ENCODE measurements at places on chromosomes 1 and 21.

GRCh38 chr1:219837274-219837993 lies 90.9 kb downstream of the SLC30A10 start:
- peak; percentile 71 for DNase-seq

DNA sequence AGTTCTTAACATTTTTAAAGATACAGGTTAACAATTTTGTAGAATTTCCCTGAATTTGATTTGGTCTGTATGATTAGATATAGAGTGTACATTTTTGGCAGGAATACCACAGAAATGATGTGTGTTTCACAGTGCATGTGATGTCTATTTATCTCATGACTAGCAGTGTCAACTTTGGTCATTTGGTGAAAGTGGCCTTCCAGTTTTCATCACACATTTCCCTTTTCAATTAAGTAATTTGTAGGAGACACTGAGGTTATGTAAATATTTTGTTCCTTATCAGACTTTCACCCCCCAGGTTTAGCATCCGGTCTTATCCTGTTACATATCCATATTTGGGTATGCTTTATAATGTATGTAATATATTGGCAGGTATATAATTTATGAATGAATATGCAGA lies 41.8 kb downstream of the MAP3K7CL start:
- DNase-seq: no peak

DNA sequence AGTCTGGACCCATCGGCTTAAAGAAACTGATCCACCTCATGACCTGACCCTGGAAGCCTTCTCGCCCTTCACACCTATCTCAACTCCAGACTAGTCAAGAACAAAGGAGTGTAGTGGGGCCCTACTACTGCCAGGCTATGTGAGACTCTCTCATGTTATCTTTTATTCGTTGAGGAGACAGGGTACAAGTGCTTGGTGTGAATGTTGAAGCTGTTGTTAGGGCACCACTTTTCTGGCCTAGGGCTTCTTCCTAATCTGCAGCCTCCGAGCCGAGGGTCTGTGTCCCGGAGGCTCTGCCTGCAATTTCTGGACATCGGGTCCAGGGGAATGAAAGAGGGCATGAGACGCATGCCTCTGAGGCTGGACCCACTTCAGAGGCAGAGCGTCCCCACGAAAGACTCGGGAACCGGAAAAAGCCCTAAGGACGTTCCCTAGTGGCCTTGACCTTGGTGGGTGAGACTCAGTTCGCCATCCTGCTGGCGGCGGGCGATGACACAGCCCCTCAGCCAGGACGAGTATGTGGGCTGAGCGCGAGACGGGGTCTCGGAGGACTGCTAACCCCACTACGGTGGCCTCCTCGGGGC lies 671 bp downstream of the DNAJC11 start:
- DNase-seq: peak; percentile 7

DNA sequence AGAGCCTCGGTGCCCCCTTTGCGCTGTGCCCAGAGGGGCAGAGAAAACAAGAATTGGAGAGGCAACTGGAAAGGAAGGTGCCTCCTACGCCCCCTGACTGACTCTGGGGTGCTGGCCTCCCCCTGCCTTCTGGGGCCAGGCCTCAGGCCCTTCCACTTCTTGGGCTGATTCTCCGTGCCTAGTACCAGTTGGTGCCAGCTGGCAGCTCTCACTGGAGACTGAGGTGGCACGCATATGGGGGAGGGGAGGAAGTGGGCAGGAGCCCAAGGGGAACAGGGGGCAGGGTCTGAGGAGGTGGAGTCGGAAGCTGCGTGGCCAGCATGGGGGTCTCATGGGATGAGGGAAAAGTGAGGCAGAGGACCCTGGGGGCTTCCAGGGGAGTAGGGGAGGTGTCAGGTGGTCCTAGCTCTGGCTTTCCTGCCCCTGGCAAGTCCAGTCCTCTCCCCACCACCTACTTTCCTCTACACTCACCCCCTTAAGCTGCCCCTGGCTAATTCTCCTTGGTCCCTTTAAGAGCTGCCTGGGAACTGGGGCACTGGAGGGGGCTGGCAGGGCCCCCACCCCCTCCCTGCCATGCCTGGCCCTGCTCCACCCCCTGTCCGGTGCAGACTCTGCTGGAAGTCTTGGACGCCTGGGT lies 6.5 kb upstream of the SEMA4A start:
- DNase-seq: peak; percentile 59

DNA sequence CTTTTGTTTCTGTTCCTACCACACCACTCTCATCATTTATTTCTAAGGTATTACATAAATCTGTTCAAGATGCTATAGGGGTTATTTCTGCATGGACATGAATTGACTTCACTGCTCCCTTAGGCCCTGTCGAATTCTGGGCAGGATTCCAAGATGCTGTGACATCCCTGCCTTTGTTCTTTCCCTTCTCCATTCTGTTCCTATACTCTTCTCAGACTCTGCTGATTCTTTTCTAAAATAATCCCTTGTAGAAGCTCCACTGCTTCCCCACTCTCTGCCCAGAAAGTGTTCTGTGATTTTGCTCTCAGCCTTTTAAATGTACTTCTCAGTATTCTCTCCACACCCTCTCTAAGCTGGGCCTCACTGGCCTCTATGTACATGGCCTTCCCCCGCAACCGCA lies 99.2 kb downstream of the PHTF1 start:
- DNase-seq: peak; percentile 58

GRCh38 chr1:233424779-233425178 lies 97.3 kb downstream of the MAP3K21 start:
- no peak for DNase-seq

- peak; percentile 96 for DNase-seq
These were observed 7.6 kb upstream of the IFNAR1 start for GRCh38 chr21:33317145-33317544.

GRCh38 chr1:205016584-205016983 lies 26.4 kb upstream of the CNTN2 start:
- no peak for DNase-seq

DNA sequence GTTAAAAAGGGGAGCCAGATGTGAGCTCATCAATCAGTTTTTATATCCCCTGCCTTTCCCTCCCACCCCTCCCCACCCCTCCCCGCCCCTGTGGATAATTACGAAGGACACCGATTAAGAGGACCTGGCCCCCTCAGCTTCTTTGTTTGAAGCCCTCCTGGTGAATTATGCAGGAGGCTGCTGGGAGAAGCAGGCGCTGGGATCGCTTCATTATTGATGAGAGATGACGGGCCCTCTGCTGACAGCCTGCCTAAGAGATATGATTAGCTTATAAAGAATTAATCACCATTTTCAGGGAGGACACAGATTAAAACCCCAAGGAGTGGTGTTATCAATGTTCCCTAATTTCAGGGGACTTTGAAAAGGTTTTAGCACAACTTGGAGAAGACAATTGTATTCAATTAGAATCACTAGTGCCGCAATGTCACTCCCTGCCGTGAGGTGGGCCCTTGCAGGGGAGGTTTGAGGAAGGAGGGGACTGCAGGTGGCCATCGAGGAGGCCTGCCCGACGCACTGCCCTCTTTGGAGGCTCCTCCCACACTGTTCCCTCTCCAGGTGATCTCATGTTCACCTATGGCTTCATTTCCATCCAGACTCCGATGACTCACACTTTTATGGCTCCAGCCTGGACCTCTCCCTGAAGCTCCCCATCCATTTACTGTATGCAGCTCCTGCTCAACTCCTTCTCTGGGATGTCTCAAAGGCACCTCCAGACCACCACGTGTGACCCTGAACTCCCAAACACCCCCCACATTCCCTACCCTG lies 67.0 kb upstream of the KLHDC7A start:
- no peak for DNase-seq

DNA sequence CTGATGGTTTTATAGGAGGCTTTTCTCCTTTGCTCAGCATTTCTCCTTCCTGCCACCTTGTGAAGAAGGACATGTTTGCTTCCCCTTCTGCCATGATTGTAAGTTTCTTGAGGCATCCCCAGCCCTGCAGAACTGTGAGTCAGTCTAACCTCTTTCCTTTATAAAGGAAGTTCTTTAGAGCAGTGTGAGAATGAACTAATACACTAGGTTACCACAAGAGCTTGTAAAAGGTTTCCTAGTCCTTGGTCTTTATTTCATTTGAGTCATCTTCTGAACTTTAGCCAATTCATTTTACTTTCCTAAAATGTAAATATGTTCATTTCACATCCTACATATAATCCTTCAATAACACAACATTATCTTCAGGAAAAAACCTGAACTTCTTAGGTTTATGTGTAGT lies 365.3 kb downstream of the HHIPL2 start:
- no peak for DNase-seq

DNA sequence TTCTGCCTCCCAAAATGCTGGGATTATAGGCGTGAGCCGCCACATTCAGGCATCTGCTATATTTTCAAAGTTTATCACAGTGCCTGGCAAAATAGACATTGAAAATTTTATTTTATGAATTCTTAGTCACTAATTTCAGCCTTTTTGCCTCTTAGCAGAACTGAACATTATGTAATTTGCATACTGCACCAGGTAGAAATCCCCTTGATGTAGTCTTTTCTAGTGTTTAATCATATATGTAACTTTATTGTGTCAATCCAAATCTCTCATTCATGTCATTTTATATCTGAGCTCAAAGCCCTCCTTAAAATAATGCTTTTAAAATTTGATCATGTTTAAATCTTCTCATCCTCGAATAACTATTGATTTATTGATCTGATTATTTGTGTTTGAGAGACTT lies 19.2 kb downstream of the WDTC1 start:
- no peak for DNase-seq

DNA sequence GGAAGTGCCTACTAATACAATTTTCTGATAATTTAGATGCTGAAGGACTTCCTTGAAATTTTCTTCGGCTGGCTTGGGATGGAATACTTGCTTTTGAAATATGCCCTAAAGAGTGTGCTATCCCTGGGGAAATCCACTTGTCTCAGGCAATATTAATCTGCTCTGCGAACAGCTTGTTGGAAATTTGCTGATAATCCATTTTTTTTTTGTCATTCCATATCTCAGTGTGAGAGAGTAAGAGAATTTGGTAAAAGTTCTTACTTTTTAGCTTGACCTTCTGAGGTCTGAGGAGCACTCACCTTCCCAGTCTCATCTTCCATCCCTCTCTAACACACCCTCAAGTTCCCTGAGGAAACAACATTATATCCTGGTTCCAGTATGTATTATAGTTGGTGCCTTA lies 36.8 kb downstream of the DNAJC6 start:
- DNase-seq: no peak

GRCh38 chr1:87464022-87464490 lies 135.4 kb downstream of the LMO4 start:
- DNase-seq: peak; percentile 21

GRCh38 chr1:184630679-184631060 lies 124.0 kb downstream of the EDEM3 start:
- peak; percentile 38 for DNase-seq

DNA sequence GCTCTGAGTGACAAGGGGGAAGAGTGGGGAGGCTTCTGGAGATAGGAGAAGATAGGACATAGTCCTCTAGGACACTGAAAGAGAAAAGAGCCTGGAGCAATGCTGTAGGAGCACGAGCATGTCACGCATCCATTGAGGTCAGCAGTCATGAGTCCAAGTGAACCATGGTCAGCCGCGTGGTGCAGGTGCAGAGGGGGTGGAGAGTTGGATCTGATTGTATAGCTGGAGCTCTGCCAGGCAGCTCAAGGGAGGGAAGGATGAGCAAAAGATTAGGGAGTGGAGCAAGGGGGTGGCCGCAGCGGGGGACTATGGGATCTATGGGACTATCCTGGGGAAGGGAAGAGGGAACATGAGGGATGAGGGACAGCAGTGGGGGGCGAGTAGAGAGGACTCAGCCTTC lies 14.0 kb downstream of the PADI1 start:
- no peak for DNase-seq

- no peak for DNase-seq
These were observed 258.6 kb upstream of the TMEM51 start for GRCh38 chr1:14894811-14895560.

DNA sequence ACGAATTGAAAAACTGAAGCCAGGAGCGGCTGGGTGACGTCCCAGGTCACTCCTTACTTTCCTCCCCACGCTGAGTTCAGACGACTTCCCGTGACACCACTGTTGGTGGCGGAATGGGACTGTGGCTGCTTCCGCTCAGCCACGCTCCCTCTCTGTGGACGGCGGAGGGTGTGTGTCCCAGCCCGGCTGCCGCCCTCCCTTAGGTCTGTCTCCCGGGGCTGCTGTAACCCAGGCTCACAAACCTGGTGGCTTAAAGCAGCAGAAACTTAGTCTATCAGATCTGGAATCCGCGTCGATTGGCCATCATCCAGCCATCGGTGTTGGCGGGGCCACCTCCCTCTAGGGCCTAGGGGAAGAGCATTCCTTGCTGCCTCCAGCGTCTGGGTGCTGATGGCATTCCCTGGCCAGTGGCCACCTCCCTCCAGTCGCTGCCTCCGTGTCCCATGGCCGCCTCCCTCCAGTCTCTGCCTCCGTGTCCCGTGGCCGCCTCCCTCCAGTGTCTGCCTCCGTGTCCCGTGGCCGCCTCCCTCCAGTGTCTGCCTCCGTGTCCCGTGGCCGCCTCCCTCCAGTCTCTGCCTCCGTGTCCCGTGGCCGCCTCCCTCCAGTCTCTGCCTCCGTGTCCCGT lies 17.5 kb downstream of the TRPM2 start:
- no peak for DNase-seq
